ENCODE measurements at places on chromosomes 13 and 19.
A peak's percentile ranks its signal among the peaks of the same experiment; 100 is the strongest.

DNA sequence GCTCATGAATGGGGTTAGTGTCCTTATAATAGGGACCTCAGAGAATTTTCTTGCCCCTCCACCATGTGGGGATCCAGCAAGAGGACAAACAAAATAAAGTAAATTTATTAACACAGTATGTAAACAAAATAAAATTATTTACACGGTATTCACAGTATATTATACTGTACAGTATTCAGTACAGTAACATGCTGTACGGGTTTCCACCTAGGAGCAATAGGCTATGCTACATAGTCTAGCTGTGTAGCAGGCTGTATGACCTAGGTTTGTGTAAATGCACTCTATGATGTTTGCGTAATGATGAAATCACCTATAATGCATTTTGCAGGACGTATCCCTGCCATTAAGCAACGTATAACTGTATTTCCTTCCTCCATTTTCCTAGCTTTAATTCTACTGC is 11.8 kb upstream of the DIAPH3 start:
- DNase-seq, result no peak

- DNase-seq, result no peak
Observed at GRCh38 chr13:51589793-51590192, 5.5 kb downstream of the WDFY2 start.

DNA sequence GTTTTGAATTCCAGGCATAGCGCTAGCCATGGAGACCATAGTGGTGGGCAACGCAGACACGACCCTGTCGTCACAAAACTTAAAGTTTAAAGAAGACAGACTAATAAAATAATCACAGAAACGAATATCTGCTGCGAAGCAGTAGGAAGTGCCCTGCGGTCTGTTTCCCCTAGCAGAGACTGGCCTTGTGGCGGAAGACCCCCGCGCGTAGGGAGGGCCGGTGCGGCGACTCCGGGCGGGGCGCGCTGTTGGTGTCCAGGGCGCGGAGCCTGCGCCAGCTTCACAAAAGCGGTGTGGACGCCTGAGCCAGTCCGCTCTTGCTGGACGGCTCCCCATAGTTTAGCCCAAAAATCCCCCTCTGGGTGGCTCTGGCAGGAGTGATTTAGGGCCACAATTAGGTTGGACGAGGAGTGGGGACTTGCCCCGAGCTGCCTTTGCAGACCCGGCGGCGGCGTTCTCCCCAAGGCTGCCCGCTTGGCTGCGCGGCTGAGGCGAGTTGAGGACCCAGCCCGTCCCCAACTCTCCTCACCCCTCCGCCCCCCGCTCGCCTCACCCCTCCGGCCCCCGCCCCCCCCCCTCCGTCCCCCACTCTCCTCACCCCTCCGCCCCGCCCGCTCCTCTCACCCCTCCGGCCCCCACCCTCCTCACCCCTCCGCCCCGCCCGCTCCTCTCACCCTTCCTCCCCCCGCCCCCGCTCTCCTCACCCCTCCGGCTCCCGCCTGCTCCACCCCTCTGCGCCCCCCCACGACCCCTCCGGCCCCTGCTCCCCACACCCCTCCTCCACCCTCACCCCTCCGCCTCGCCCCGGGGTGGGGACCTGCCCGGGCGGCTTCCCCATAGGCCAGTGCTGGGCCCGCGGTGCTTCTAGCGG is 14.2 kb upstream of the LATS2 start:
- DNase-seq, result no peak

- DNase-seq, result no peak
Observed at GRCh38 chr19:14494910-14495671, 836 bp downstream of the GIPC1 start.

GRCh38 chr13:44014501-44014900 is 134.8 kb downstream of the LACC1 start:
- DNase-seq, result no peak

- no peak for DNase-seq
Observed at GRCh38 chr19:14248578-14249011, 42.6 kb upstream of the ADGRL1 start.

DNA sequence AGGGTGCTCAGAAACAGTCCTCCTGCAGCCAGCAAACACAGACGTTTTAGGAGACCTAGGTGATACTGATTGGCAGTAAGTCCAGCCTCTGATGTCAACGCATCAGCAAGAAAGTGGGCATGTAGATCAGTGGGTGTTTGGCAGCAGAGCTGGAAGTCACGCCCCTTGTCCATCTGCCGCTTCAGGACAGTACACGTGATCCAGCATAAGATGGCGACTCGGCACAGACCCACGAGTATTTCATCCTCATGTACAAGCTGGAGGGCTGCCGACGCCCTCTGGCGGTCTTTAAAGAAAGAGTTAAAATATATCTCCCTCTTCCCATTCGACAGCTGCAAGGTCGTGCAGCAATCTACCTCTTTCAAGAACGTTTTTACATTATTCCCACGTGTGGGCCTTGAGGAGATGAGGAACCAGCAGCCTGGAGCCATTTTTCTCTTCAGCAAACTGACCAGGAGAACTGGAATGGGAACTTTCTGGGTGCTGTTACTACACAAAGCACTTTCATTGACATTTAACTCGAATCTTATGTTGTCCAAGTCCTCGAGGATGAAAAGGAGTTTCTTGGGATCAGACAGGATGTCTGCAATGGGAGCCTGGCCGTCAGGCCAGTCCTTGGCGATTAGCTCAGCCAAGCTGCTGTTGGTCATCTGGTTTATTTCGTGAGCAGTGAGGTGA is 22.3 kb downstream of the NLRP11 start:
- DNase-seq, result peak; percentile 50

DNA sequence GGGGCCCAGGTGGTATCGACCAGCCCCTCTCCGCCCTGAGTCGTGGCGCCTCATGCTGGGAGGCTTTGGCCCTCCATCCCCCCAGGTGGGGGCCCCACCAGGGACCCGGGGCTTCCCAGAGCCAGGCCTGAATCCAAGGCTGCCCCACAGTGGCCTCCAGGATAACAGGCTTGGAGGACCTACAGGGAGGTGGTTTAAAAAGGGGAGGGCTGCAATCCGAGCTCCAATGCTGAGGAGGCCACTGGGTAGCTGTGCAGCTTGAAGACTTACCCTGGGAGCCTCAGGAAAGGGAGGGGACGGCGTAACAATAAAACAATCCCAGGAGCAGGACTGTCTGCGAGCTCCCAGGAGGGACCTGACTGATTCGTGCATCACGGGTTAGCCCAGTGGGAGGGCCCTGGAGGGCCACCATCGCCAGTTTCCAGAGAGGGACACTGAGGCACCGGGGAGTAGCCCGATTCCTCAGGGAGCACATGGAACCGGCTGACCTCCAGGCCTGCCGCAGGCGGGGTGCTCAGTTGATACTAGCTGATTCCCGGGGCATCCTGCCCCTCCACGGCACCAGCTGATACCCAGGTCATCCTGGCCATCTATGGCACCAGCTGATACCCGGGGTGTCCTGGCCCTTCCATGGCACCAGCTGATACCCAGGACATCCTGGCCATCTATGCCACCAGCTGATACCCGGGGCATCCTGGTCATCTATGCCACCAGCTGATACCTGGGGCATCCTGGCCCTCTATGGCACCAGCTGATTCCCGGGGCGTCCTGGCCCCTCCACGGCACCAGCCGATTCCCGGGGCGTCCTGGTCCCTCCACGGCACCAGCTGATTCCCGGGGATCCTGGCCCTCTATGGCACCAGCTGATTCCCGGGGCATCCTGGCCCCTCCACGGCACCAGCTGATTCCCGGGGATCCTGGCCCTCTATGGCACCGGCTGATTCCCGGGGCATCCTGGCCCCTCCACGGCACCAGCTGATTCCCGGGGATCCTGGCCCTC is 3.7 kb upstream of the C2CD4C start:
- no peak for DNase-seq

DNA sequence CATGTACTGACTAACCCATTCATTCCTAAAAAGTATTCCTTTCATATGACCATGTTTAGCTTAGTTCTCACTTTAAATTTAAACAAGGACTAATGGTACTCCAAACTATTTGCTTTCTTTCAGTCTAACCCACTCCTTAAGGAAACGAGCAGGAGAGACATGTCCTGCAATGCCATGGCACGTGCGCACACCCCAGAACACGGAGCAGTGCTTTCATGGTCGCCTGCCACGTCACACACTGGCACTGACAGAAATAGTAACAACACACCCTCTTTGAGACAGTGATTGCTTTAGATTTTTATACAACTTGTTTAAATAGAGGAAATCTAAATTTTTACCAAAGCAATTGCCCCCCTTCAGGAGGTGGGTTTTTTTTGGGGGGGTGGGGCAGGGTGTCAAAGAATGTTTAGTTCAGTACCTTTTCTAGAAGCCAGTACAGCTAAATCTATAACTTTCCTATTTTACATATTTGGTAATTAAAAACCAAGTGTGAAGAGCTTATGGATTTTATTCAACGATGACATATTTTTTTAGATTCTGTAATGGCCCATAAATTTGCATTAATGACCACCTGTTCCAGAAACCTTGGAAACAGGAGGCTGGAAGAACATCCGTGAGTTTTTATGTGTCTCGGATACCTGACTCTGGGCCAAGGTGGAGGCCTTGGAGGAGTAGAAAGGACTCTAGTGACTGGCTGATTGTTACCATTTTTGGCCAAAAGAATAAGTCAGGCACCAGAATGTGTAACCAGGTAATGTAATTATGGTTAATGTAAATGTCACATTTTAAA is 247.1 kb downstream of the DCT start:
- no peak for DNase-seq

Measured in HL-60 (cell line).